Regular cardiac myocyte (primary cell): ENCODE measurements at places on chromosomes 1 and 21. TPM values are rescaled to one million over a fixed set of nuclear protein-coding genes. Genes with fewer than 3 reads are reported as not detected.

Gene SLAMF9
- 0.28 TPM in 1 of 2 replicates, not detected in the other for total RNA-seq

Gene HSF2BP
- 0.96 and 2.5 TPM in 2 replicates for total RNA-seq

Gene RNF186
- total RNA-seq, result not detected in 2 replicates

Gene CRP
- not detected in 2 replicates for total RNA-seq

Gene ARHGEF10L
- total RNA-seq, result 18.6 and 20.1 TPM in 2 replicates

Gene USH2A
- total RNA-seq, result not detected in 2 replicates

Gene GJA4
- 0.58 and 0.85 TPM in 2 replicates for total RNA-seq

Gene AADACL3
- not detected in 2 replicates for total RNA-seq

Gene OPRD1
- total RNA-seq, result not detected in 2 replicates

Gene SNIP1
- 10.7 and 12.7 TPM in 2 replicates for total RNA-seq

Gene RUNX3
- not detected in 2 replicates for total RNA-seq

Gene FCGR1A
- 0.19 TPM in 1 of 2 replicates, not detected in the other for total RNA-seq

Gene MPC2
- 50.7 and 58.7 TPM in 2 replicates for total RNA-seq

Gene MYCL
- total RNA-seq, result 0.58 and 2.3 TPM in 2 replicates

Gene GOLT1A
- not detected in 2 replicates for total RNA-seq

Gene KIF17
- 1.3 and 5.1 TPM in 2 replicates for total RNA-seq

Gene GJA9
- not detected in 2 replicates for total RNA-seq

Gene MNDA
- total RNA-seq, result not detected in 2 replicates

Gene NDC1
- total RNA-seq, result 15.5 and 43.1 TPM in 2 replicates

Gene APCS
- not detected in 2 replicates for total RNA-seq

Gene OR2T29
- total RNA-seq, result not detected in 2 replicates

Gene KLHL21
- 57.2 and 76.5 TPM in 2 replicates for total RNA-seq

Gene IFI44L
- total RNA-seq, result 9.2 and 22.8 TPM in 2 replicates

Gene FNDC10
- 1.3 and 1.7 TPM in 2 replicates for total RNA-seq

Gene PER3
- total RNA-seq, result 2.3 and 2.9 TPM in 2 replicates

Gene CD1D
- total RNA-seq, result under 0.01 and 1.1 TPM in 2 replicates

Gene OR6K6
- total RNA-seq, result not detected in 2 replicates

Gene IL20
- not detected in 2 replicates for total RNA-seq

Gene OVAAL
- total RNA-seq, result under 0.01 TPM in 1 of 2 replicates, not detected in the other

Gene VHLL
- 0.96 TPM in 1 of 2 replicates, not detected in the other for total RNA-seq

Gene OR6K3
- not detected in 2 replicates for total RNA-seq

Gene CLDN14
- 0.85 TPM in 1 of 2 replicates, not detected in the other for total RNA-seq

Gene VWA5B1
- total RNA-seq, result not detected in 2 replicates

Gene HIPK1
- total RNA-seq, result 24.0 and 29.1 TPM in 2 replicates

Gene MCOLN3
- total RNA-seq, result under 0.01 and 0.28 TPM in 2 replicates

Gene ACTN2
- total RNA-seq, result 0.56 and 0.77 TPM in 2 replicates

Gene ELK4
- 8.6 and 9.6 TPM in 2 replicates for total RNA-seq

Gene C4BPB
- not detected in 2 replicates for total RNA-seq

Gene YIPF1
- total RNA-seq, result 20.5 and 20.9 TPM in 2 replicates

Gene TLR5
- 0.28 and 0.58 TPM in 2 replicates for total RNA-seq

Gene TESK2
- total RNA-seq, result 0.96 and 2.5 TPM in 2 replicates

Gene RAB13
- total RNA-seq, result 96.4 and 134 TPM in 2 replicates

Gene PPIAL4G
- total RNA-seq, result not detected in 2 replicates

Gene TMEM52
- 0.19 TPM in 1 of 2 replicates, not detected in the other for total RNA-seq

Gene MIXL1
- total RNA-seq, result not detected in 2 replicates

Gene IQCC
- total RNA-seq, result 1.7 and 1.9 TPM in 2 replicates

Gene ITPKB
- total RNA-seq, result 6.7 and 9.9 TPM in 2 replicates

Gene SHISA4
- total RNA-seq, result 7.9 and 18.0 TPM in 2 replicates

Gene RAD54L
- 1.4 and 5.6 TPM in 2 replicates for total RNA-seq

Gene KRTAP7-1
- not detected in 2 replicates for total RNA-seq

Gene ROR1
- 7.3 and 11.3 TPM in 2 replicates for total RNA-seq

Gene POU3F1
- not detected in 2 replicates for total RNA-seq
